ENCODE measurements at places on chromosomes 16 and 17. TPM values are rescaled to one million over a fixed set of nuclear protein-coding genes. Genes with fewer than 3 reads are reported as not detected.
A peak's percentile ranks its signal among the peaks of the same experiment; 100 is the strongest.

- no peak overlapping the region for H3K4me3 ChIP-seq
- peak; percentile 89 for DNase-seq
- H3K27me3 ChIP-seq, result no peaks in the 10 kb centered on the region
- H3K27ac ChIP-seq, result peak overlapping the region; percentile 71
Measured at GRCh38 chr17:47275245-47275984, 21.8 kb downstream of the ITGB3 start.

- no peak overlapping the region for H3K4me3 ChIP-seq
- no peaks in the 10 kb centered on the region for H3K27me3 ChIP-seq
- H3K27ac ChIP-seq, result no peak overlapping the region
- H3K4me1 ChIP-seq, result peaks cover 5% of the 10 kb centered on the region
Measured at GRCh38 chr16:72203401-72203800, 31.4 kb upstream of the PMFBP1 start.

GRCh38 chr16:471353-472198 is 46.1 kb downstream of the RAB11FIP3 start:
- peak; percentile 55 for DNase-seq
- no peaks in the 10 kb centered on the region for H3K36me3 ChIP-seq
- H3K4me1 ChIP-seq, result peaks cover 14% of the 10 kb centered on the region
- H3K27ac ChIP-seq, result peak overlapping the region; percentile 4
- H3K4me3 ChIP-seq, result no peak overlapping the region

Gene NHLRC4
- 0.73 TPM for total RNA-seq

GRCh38 chr17:80921159-80921558 is 70.5 kb upstream of the CHMP6 start:
- no peak overlapping the region for H3K4me3 ChIP-seq
- no peaks in the 10 kb centered on the region for H3K36me3 ChIP-seq
- H3K4me1 ChIP-seq, result peaks cover 21% of the 10 kb centered on the region
- no peaks in the 10 kb centered on the region for H3K27me3 ChIP-seq
- peak overlapping the region; percentile 72 for H3K27ac ChIP-seq

DNA sequence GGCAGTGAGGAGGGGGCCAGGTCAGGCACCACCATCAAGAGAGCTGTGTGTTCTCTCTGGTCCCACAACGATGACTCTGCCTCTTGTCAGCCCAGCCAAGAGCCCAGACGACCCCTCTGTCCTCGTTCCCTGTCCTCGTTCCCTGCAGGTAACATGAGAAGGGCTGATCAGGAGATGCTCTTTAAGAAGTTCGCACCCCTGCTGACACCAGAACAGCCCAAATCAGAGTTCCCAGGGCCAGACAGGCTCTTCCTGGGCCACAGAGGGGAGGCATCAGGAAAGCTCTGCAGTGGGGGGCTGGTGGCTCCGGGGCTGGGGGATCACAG is 13.5 kb upstream of the DNAI2 start:
- no peaks in the 10 kb centered on the region for H3K36me3 ChIP-seq
- H3K4me3 ChIP-seq, result no peak overlapping the region
- H3K27ac ChIP-seq, result no peak overlapping the region
- H3K27me3 ChIP-seq, result peaks cover 3% of the 10 kb centered on the region
- DNase-seq, result no peak

GRCh38 chr17:47705536-47706530 is 11.9 kb downstream of the TBKBP1 start:
- peaks cover 27% of the 10 kb centered on the region for H3K27me3 ChIP-seq
- no peak overlapping the region for H3K4me3 ChIP-seq
- no peak for DNase-seq
- H3K27ac ChIP-seq, result no peak overlapping the region

DNA sequence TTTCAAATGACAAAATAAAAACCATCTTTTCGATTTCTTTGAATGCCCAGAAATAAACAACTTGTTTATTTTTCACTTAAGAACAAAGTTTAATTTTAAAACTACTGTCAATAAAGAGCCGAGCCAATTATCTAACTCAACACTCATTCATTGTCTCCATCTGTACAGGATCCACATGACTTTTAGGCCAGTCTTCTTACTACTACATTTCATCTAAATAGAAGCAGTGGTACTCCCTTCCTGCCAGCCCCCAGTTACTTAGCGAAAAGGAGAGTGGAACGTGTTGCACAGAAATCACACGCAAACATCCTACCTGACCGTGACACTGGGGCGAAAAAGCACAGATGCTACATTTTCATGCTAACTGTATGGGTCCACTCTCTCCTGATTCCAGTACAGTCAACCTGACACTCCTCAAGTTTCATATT is 1.2 kb downstream of the GNA13 start:
- H3K36me3 ChIP-seq, result peaks cover 18% of the 10 kb centered on the region
- peak overlapping the region; percentile 89 for H3K4me3 ChIP-seq
- H3K4me1 ChIP-seq, result peaks cover 12% of the 10 kb centered on the region
- no peak for DNase-seq

Gene SDR42E1
- total RNA-seq, result not detected

Gene TEKT5
- not detected for total RNA-seq

Gene GRB7
- 3.3 TPM for total RNA-seq

- no peaks in the 10 kb centered on the region for H3K27me3 ChIP-seq
- H3K27ac ChIP-seq, result no peak overlapping the region
- peaks cover 14% of the 10 kb centered on the region for H3K4me1 ChIP-seq
- no peak for DNase-seq
Measured at GRCh38 chr17:75460295-75460694, 3.9 kb downstream of the TMEM94 start.

GRCh38 chr16:23333034-23333579 is 31.0 kb downstream of the SCNN1B start:
- no peak for DNase-seq
- H3K36me3 ChIP-seq, result no peaks in the 10 kb centered on the region
- no peak overlapping the region for H3K4me3 ChIP-seq
- no peaks in the 10 kb centered on the region for H3K4me1 ChIP-seq

Data from astrocyte (in vitro differentiated cells and primary cell).